Cerebellar nuclear complex (tissue), 1 donor: ENCODE measurements at places on chromosomes 16 and 17.
A peak's percentile ranks its signal among the peaks of the same experiment; 100 is the strongest.

DNA sequence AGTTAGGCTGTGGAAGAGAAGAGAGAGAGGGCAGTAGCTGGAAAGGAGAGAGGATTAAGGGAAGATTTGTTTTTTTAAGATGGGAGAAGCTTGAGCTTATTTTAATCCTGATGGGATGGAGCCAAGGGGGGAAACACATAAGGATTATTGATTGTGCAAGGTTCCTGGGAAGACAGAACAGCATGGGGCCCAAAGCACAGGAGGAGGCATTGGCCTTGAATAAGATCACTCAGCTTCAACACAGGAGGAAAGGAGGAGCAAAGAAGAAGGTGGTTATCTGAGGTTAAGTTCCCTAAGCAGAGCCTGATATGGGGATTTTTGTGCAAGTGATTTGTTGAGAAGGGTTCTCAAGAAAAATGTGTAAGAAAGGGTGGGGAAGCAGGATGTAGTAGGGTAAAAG lies 169.8 kb downstream of the ABCC12 start:
- no peak for DNase-seq

GRCh38 chr17:40019140-40019991 lies 4.1 kb downstream of the CSF3 start:
- DNase-seq, result no peak

DNA sequence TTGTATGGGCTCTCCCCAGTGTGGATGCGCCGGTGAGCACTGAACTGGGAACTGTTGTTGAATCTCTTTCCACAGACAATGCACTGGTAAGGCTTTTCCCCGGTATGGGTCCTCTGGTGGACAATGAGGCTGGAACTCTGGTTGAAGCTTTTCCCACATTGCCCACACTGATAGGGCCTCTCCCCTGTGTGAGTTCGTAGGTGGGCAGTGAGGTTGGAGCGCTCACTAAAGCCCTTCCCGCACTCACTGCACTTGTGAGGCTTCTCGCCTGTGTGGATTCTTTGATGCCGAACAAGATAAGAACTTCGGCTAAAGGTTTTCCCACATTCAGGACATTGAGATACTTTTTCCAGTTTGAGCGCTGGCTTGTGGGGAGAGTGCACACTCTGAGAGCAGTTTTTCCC lies 17.8 kb downstream of the ZSCAN32 start:
- no peak for DNase-seq

- no peak for DNase-seq
Measured at GRCh38 chr16:14284371-14284770, 213.3 kb downstream of the MRTFB start.

- peak; percentile 5 for DNase-seq
Measured at GRCh38 chr17:51298508-51299371, 38.4 kb downstream of the UTP18 start.

GRCh38 chr17:36879027-36879426 lies 58.2 kb upstream of the LHX1 start:
- no peak for DNase-seq

GRCh38 chr17:77769215-77769614 lies 189.3 kb upstream of the TNRC6C start:
- DNase-seq, result no peak

DNA sequence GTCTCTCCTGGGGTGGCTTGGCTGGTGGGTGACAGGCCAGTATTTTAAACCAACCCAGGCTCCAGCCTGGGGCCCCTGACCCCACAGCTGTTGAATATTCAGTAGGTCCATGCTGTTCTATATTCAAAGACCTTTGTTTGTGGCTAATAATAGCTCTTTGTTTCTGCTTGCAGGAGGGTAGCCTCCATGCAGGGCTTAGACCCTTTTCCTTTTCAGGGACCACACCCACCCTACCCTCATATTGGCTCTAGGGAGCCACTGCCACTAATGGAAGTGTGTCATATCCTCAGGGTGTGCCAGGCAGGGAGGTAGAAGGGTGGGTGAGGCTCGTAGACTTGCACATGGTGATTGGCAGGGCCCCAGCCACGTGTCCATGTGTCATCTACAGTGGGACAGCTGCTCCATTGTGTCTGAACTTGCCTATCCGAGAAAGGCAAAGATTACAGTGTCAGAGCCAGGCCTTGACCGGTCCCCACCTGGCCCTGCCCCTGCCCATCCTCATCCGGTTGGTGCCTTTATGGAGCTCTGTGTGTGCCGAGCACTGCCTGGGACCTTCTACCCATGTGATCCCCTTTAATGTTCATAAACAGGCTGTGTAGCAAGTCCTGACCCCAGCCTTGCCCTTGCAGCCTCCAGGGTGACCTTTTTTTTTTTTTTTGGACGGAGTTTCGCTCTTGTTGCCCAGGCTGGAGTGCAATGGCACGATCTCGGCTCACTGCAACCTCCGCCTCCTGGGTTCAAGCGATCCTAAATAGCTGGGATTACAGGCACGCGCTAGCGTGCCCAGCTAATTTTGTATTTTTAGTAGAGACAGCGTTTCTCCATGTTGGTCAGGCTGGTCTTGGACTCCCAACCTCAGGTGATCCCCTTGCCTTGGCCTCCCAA lies 22.1 kb downstream of the TMC7 start:
- no peak for DNase-seq

- no peak for DNase-seq
Measured at GRCh38 chr16:11639925-11640899, 28.0 kb upstream of the SNN start.

- DNase-seq, result no peak
Measured at GRCh38 chr17:29066606-29067005, 23.7 kb downstream of the PIPOX start.

GRCh38 chr16:28310796-28311195 lies 18.5 kb downstream of the SBK1 start:
- no peak for DNase-seq

DNA sequence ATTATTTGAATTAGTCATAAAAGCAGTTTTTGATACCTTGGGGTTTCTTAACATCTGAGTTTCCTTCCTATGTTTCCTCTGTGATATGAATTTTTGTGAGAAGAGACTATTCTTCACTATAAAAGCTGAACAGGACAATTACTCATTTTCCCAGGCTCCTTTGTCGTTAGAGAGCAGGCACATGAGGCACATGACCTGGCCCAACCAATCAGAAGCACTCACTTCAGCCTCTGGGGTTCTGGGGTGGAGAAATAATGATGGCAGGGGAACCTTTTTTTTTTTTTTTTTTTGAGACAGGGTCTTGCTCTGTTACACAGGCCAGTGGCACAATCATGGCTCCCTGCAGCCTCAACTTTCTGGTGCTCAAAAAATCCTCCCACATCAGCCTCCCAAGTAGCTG lies 145.5 kb upstream of the ASIC2 start:
- no peak for DNase-seq

DNA sequence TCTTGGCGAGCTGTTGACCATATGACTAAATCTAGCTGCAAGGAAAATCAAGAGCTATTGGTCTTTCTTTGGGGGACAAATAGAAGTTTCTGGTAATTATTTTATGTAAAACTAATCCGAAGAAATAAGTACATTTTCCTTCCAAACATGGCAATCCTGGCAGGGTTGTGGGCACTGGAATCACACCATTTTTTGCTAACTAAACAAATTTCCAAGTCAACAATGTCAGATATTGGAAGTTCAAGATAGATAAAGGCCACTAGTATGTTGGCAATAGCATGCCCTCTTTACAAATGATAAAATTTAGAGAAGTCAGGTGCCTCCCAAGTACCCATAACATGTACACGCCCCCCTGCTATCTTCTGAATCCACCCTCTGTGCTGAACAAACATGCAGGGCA lies 330.4 kb downstream of the CDH13 start:
- DNase-seq, result no peak

GRCh38 chr16:2983706-2984136 lies 3.5 kb upstream of the PKMYT1 start:
- peak; percentile 22 for DNase-seq

DNA sequence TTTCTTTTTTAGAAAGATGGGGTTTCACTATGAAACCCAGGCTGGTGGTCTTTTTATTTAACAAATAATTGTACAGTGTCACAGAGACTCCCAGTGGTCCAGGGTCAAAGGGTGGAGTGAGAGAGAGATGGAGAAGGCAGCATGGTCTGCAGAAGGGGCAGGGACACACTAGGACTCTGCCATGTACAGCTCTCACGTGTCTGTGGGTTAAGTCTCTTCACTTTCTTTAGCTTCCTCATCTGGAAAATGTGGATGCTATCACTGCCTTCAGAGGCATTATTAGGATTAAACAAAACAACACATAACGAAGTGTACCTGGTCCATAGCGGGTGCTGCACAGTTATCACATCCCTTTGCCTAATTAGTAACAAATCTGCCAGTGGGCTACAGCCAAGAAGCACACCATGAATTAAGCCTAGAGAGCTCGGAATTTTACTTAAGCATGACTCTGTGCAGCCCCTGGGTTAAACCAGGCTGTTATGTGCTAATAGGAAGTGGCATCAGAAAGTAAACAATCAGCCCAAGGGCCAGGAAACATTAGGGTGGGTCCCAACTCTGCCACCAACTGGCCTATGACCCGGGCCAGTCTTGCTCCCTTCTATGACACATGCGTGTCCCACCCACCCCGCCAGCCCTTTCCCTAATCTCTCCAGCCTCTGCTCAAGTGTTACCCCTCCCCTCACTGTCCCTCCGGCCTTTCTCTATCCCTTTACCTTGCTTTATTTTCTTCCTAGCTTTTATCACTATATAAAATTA lies 13.9 kb downstream of the TOP3A start:
- DNase-seq, result no peak

- DNase-seq, result no peak
Measured at GRCh38 chr17:8870406-8871040, 3.0 kb upstream of the PIK3R6 start.

DNA sequence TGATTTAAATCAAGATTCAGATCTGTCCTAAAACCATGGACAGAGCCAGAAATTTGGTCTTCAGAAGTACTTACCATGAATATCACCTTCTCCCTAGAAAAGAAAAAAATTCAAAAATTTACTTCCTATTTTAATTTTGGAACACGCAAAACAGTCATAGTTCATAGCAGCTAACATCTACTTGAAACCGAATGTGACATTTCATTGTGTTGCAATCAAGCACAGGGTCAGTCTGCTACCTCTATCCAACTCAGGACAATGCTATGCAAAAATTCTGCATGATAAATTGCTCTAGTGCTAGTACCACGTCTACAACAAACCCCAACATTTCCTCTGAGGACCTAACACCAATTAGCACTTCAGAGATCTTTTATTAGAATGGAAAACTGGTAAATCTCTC lies 7.7 kb downstream of the JPT1 start:
- DNase-seq, result no peak

DNA sequence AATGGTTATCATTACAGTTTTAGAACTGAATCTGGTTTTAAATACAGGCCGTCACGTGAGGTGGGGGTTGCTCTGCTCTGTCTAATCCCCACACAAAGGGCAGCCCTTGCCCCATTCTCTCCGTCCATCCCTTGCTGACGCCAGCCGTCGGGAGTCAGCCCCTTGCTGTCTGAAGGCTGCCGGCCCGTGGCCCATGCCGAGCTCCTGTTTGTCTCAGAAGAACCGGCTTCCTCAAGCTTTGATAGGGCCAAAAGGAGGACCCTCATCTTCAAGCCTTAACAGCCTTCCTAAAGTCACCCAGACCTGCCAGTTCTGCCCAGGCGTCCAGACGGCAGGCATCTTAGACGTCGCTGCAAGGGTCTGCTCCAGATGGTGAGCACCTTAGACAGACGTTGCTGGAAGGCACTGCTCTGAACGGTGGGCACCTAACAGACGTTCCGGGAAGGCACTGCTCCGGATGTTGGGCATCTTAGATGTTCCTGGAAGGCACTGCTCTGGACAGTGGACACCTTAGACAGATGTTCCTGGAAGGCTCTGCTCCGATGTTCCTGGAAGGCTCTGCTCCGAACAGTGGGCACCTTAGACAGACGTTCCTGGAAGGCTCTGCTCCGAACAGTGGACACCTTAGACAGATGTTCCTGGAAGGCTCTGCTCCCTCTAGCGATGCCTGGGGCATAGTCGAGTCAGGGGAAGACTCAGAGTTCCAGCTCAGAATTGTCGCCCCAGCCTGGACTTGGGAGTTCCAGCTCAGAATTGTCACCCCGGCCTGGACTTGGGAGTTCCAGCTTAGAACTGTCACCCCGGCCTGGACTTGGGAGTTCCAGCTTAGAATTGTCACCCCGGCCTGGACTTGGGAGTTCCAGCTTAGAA lies 35.1 kb upstream of the CHMP6 start:
- DNase-seq, result no peak

DNA sequence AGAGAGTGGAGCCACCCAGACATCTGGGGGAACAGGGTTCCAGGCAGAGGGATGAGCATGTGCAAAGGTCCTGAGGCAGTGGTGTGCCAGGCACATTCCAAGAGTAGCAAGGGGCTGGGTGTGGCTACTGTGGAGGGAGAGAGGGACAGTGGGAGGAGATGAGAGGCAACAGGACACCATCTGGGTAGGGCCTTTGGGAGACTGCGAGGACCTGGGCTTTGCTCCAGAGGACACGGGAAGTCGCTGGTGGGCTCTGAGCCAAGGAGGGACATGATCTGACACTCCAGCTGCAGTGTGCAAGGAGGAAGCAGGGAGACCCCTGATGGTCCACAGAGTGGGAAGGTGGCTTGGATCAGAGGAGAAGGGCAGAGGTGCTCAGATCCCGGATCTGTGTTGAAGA lies 56.7 kb upstream of the MED9 start:
- DNase-seq, result no peak

- DNase-seq, result no peak
Measured at GRCh38 chr16:30663038-30663437, 4.8 kb downstream of the FBRS start.

DNA sequence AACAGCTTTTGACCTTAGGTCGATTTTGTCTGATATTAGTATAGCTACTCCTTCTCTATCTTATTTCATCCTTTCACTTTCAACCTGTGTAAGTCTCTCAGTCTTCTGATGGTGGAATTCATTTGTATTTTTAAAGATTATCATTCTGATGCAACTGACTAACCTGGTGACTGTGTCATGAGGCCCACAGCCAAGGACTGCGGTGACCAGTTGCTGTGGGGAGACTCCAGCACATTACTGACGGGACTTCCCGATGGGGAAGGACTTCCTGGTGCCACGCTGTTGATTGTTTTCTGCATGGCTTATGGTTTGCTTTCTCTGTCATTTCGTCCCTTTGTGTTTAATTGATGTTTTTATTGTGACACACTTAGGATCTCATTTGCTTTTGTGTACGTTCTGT lies 34.2 kb downstream of the RMI2 start:
- DNase-seq, result no peak

GRCh38 chr16:83967091-83967490 lies 953 bp upstream of the NECAB2 start:
- DNase-seq, result no peak

GRCh38 chr16:88331989-88332920 lies 50.5 kb upstream of the ZNF469 start:
- no peak for DNase-seq

- DNase-seq, result no peak
Measured at GRCh38 chr17:39652587-39653315, 12.4 kb upstream of the TCAP start.
